Thoracic aorta endothelial cell (primary cell): ENCODE measurements at places on chromosomes 4 and X. TPM values are rescaled to one million over a fixed set of nuclear protein-coding genes. Genes with fewer than 3 reads are reported as not detected.

ANKRD50 gene
- total RNA-seq: 88.2 and 128 TPM in 2 replicates

UBE2K gene
- 51.9 and 55.4 TPM in 2 replicates for total RNA-seq

CACNA1F gene
- total RNA-seq: not detected in 2 replicates

TKTL2 gene
- not detected in 2 replicates for total RNA-seq

GLRA2 gene
- not detected in 2 replicates for total RNA-seq

OPHN1 gene
- 7.4 and 7.6 TPM in 2 replicates for total RNA-seq

ANOS1 gene
- total RNA-seq: 1.7 and 2.3 TPM in 2 replicates

CYBB gene
- total RNA-seq: not detected in 2 replicates

SERPINA7 gene
- total RNA-seq: not detected in 2 replicates

ADH6 gene
- not detected in 2 replicates for total RNA-seq

BST1 gene
- 6.0 and 14.8 TPM in 2 replicates for total RNA-seq

POU3F4 gene
- total RNA-seq: not detected in 2 replicates

FAM120C gene
- 4.8 and 6.3 TPM in 2 replicates for total RNA-seq

PLP1 gene
- not detected in 2 replicates for total RNA-seq

SPANXA1 gene
- total RNA-seq: not detected in 2 replicates

TBC1D8B gene
- total RNA-seq: 9.0 and 10.4 TPM in 2 replicates

HTN3 gene
- total RNA-seq: not detected in 2 replicates

DOK7 gene
- not detected in 2 replicates for total RNA-seq
